SW 1271 (cell line): ENCODE measurements at places on chromosomes 5 and 9.

- DNase-seq, result no peak
Observed at GRCh38 chr9:3972687-3973086, 327.2 kb downstream of the GLIS3 start.

DNA sequence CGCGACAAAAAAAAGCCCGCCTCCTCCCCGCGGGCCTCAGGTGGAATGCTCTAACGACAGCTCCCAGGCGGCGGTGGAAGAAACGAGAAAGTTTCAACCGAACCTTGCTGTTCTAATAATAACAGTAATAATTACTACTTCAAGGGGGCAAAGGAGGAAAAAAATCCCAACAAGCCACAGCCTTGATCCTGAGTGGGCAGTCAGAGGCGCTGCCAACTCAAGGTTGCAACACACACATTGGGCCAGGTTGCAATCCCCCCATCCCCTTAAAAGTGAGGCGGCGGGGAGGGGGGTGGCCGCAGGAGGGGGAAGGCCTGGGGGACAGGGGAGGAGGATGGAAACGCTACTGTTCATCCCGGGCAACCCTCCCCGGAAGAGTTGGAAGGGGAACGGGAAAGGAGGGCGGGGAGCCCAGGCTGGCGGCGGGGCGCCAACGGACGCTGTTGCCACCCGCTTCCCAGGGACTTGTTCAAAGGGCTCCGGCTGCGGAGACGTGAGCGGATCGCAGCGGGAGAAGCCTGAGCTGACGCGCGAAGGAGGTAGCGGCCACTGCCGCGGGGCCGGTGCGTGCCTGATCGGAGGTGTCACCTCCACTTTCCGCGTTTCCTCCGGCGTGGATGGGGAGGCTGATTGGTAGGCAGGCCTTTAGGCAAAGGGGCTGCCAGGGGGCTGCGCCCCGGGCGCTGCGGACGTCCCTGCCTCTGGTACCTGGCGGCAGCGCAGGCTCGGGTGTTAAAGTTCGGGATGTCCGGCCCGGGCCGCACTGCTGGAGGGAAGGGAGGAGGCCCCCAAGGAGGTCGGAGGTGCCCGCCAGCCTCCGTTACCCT lies 647 bp downstream of the SMARCA2 start:
- DNase-seq, result no peak

DNA sequence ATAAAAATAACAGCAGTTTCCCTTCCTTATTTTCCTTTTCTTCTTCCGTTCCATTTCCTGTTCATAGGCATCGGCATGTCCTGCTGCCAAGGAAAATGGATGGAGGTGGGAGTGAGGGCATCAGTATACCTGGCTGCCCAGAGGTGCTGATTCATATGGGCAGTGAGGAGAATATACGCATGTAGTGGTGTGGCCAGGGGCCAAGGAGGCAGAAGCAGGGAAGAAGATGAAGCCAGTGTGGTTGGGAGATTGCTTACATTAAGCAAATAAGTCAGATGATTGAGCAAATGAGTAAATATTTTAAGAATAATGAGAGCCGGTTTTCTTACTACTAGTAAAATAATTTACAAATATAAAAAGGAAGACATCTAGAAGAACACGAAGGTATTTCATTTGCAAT lies 344.9 kb upstream of the PAPPA start:
- DNase-seq, result no peak

DNA sequence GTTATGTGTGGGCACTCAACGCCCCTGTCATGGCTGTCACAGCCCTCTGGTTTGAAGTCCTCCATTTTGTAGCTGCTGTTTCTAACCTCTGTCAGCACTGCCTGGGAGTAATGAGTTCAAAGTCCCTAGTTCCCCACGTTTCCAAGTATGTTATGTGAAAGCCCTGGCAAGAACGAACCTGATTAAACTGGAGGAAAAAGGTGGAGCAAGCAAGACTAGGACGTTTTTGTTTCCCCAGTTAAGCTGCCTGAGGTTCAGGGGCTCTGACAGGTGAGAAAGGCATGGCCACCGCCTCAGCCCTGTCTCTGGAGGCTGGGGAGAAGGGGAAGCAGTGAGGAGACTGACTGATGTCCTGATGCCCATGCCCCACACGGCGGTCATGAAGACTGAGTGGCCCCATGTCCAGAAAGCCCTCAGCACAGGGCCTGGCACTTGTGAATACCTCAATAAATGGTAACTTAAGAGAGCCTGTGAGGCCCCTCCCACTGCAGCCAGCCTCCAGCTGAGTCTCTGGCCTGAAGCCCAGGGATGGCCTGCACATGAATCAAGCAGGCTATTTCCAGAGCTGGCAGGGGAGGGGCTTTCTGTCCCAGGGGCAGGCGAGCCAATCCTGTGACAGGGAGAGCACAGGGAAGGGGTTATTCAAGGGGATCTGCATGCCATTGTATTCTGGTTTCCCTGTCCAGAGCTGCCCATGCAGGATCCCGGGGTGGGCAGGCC lies 61.8 kb downstream of the PFDN1 start:
- peak; percentile 70 for DNase-seq

DNA sequence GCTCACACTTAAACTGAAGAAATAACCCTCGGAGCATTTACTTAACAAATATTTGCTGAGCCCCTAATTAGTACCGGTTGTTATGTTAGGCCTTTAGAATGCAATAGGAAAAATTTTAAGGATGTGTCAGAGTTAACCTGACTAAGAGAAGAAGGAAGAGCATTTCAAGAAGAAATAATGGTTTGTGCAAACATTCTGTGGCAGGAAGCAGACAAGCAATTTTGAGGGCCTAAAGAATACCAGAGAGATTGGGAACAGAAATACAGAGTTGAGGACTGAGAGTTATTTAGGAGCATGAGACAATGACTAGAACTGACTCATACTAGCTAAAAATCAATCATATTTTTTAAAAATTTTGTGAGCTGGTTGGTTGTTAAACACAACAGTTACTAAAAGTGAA lies 218.8 kb downstream of the PRR16 start:
- peak; percentile 2 for DNase-seq

GRCh38 chr5:88675708-88676636 lies 207.0 kb downstream of the MEF2C start:
- peak; percentile 94 for DNase-seq

GRCh38 chr5:61953913-61954312 lies 352.1 kb upstream of the KIF2A start:
- DNase-seq, result no peak

- no peak for DNase-seq
Observed at GRCh38 chr9:38038307-38039089, 30.5 kb downstream of the SHB start.

GRCh38 chr9:89677702-89678395 lies 73.0 kb downstream of the GADD45G start:
- DNase-seq, result no peak
